ENCODE measurements at places on chromosomes 5 and 9.

GRCh38 chr9:113609562-113610318, 146.2 kb downstream of the RGS3 start:
- DNase-seq, result no peak

GRCh38 chr5:144427866-144428265, 257.2 kb downstream of the KCTD16 start:
- no peak for DNase-seq

DNA sequence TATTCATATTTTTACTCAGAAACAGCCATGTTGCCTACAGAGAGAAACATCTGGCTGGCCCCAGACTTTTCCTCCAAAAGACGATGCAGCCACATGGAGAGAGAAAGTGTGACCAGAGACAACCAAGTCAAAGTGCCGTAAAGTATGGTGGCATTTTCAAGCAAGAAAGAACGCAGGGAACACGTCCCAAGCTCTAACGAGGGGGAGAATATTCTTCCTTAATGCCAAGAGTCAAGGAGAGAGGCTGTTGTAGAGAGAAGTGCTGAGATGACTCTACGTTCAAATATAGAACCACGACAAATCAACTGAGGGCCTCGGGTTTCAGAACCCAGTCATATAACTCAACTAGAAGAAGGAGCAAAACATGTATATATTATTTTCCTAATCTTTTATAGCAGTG, 55.9 kb downstream of the FNBP1 start:
- no peak for DNase-seq

- DNase-seq, result no peak
These were observed 841.5 kb downstream of the PTPRD start for GRCh38 chr9:9771314-9771713.

DNA sequence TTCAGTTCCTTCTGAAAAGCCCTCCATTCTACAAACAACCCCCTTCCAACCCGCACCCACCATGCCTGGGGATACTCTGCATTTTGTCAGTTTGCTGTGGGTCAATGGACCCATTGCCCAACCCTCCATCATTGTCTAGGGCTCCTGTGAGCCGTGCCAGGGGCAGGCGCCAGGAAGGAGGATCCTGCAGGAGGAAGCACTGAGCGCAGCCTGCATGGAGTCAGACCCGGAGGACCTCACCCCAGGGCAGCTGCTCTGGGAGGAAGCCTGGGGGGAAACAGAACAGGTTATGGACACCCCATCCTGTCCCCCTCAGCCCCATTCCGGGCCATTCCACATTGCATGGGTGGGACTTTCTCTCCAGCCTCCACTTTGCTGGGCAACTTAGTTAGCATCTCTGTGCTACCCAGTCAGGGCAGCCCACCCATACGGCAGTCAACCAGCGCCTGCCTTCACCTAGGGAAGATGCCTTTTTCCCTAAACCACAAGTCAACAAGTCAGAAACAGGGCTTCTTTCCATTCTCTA, 48.6 kb upstream of the VDAC1 start:
- DNase-seq, result no peak

Data from fibroblast of upper back skin (primary cell).